Ovary (tissue), 10 donors: ENCODE measurements at places on chromosomes 7 and 10. TPM values are rescaled to one million over a fixed set of nuclear protein-coding genes. Genes with fewer than 3 reads are reported as not detected.

The CLEC2L gene
- not detected for total RNA-seq

The DPYSL4 gene
- 7.0 TPM for total RNA-seq

The RAPGEF5 gene
- total RNA-seq, result 22.5 TPM

The NUTM2A gene
- total RNA-seq, result 1.4 TPM

DNA sequence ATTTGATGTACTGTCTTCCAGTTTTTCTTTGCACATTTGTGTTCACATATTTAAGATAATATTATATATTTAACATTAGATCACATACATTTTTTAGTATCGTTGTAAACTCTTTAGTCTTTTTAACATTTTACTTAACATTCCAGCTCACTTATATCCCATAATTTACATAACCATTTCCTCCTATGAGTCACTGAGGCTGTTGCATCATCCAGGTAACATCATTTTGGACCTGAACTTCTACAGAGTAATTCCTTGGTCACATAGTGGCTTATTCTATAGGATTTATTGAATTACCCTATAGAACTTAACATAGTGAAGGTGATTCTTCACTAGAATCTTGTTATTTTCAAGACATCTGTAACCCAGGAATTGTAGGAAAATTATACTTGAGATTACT lies 194.4 kb downstream of the POU6F2 start:
- H3K4me1 ChIP-seq, result no peaks in the 10 kb centered on the region
- no peaks in the 10 kb centered on the region for H3K27me3 ChIP-seq
- H3K36me3 ChIP-seq, result no peaks in the 10 kb centered on the region
- H3K4me3 ChIP-seq, result no peak overlapping the region

GRCh38 chr10:88521791-88522190 lies 61.3 kb downstream of the RNLS start:
- no peaks in the 10 kb centered on the region for H3K4me1 ChIP-seq
- H3K36me3 ChIP-seq, result no peaks in the 10 kb centered on the region
- H3K27ac ChIP-seq, result no peak overlapping the region
- H3K4me3 ChIP-seq, result no peak overlapping the region
- no peak for DNase-seq
- no peaks in the 10 kb centered on the region for H3K27me3 ChIP-seq

GRCh38 chr10:112288486-112288885 lies 5.3 kb downstream of the TECTB start:
- no peaks in the 10 kb centered on the region for H3K36me3 ChIP-seq
- no peak for DNase-seq
- no peaks in the 10 kb centered on the region for H3K27me3 ChIP-seq
- H3K4me3 ChIP-seq, result no peak overlapping the region

DNA sequence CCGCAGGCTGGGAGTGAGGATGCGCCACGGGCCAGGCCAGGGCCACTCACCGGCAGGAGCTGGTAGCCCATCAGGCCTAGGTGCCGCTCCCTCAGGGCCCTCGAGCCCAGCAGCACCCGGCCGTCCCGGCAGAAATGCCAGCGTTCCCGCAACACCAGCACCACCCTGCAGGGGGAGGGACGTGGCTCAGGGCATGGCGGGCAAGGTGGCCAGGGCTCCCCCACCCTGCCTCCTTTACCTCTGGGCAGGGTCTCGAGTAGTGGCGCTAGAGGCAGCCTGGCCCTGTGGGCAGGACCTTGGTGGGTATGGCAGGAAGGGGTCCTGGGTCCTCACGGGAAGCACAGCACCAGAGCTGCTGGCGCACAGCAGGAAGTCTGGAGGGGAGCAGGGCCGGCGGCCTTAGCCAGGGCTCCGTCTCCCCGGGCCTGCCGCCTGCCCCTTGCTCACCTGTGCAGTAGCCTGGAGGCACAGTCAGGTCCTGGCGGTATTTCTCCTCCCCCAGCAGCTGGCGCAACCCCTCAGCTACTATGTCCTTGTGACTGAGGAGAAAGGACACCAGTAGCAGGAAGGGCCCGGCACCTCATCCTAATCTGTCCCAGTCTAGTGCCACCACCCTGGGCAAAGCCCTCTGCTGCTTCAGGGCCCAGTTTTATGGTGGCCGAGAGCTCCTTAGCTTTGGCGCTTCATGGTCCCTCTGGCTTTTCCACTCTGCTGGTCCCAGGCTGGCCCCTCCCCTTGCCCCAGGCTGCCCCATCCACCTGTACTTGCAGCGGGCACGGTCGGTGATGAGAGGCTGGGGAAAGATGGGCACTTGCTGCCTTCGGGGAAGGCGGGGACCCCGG lies 3.5 kb downstream of the FASTK start:
- no peak overlapping the region for H3K27ac ChIP-seq
- H3K4me3 ChIP-seq, result no peak overlapping the region
- peaks cover 15% of the 10 kb centered on the region for H3K4me1 ChIP-seq
- no peaks in the 10 kb centered on the region for H3K36me3 ChIP-seq

- H3K27ac ChIP-seq, result no peak overlapping the region
- DNase-seq, result no peak
- H3K27me3 ChIP-seq, result no peaks in the 10 kb centered on the region
- H3K36me3 ChIP-seq, result no peaks in the 10 kb centered on the region
Measured at GRCh38 chr7:84231157-84231556, 36.6 kb upstream of the SEMA3A start.

- no peak overlapping the region for H3K4me3 ChIP-seq
- no peaks in the 10 kb centered on the region for H3K27me3 ChIP-seq
- H3K4me1 ChIP-seq, result no peaks in the 10 kb centered on the region
- no peak overlapping the region for H3K27ac ChIP-seq
Measured at GRCh38 chr7:113188396-113188795, 70.0 kb upstream of the SMIM30 start.

GRCh38 chr10:83961620-83962019 lies 177.7 kb upstream of the GHITM start:
- H3K4me1 ChIP-seq, result no peaks in the 10 kb centered on the region
- no peak overlapping the region for H3K4me3 ChIP-seq
- no peaks in the 10 kb centered on the region for H3K27me3 ChIP-seq

DNA sequence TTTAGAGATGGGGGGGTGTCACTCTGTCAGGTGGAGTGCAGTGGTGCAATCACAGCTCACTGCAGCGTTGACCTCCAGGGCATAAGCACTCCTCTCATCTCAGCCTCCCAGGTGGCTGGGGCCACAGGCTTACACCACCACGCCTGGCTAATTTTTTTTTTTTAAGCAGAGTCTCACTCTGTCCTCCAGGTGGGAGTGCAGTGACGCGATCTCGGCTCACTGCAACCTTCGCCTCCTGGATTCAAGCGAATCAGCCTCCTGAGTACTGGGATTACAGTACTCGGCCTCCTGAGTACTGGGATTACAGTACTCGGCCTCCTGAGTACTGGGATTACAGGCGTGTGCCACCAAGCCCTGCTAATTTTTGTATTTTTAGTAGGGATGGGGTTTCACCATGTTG lies 23.6 kb upstream of the PPIA start:
- H3K36me3 ChIP-seq, result no peaks in the 10 kb centered on the region
- peaks cover 10% of the 10 kb centered on the region for H3K4me1 ChIP-seq
- H3K4me3 ChIP-seq, result no peak overlapping the region
- no peak overlapping the region for H3K27ac ChIP-seq
- no peak for DNase-seq
